Hepatic stellate cell (primary cell): ENCODE measurements at places on chromosomes 6 and 20.

GRCh38 chr6:11467364-11467763, 70.2 kb upstream of the TMEM170B start:
- DNase-seq, result no peak

- peak; percentile 81 for DNase-seq
Measured at GRCh38 chr6:43773050-43773979, 3.3 kb downstream of the VEGFA start.

DNA sequence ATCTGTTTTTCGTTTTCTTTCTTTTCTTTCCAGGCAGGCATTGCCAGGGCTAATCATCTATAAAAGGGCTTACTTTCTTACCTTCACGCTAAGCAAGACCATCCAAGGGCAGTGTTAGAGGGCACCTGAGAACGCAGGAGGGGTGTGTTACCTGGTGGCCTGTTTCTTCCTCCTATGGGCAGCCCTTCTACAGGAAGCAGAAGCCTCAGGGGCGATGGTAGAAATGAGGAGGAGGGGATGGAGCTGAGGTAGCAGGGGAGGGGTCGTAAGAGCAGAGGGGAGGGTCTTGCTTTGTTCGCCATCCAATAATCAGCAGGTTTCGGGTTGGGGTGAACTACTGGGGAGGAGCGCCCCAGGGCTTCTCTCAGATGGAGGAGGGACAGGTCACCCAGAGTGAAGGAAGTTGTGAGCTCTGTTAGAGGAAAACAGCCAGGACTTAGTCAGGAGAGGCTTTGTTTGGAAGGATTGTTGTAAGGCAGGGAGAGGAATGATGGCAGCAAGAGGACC, 1.5 kb upstream of the CCR6 start:
- no peak for DNase-seq

DNA sequence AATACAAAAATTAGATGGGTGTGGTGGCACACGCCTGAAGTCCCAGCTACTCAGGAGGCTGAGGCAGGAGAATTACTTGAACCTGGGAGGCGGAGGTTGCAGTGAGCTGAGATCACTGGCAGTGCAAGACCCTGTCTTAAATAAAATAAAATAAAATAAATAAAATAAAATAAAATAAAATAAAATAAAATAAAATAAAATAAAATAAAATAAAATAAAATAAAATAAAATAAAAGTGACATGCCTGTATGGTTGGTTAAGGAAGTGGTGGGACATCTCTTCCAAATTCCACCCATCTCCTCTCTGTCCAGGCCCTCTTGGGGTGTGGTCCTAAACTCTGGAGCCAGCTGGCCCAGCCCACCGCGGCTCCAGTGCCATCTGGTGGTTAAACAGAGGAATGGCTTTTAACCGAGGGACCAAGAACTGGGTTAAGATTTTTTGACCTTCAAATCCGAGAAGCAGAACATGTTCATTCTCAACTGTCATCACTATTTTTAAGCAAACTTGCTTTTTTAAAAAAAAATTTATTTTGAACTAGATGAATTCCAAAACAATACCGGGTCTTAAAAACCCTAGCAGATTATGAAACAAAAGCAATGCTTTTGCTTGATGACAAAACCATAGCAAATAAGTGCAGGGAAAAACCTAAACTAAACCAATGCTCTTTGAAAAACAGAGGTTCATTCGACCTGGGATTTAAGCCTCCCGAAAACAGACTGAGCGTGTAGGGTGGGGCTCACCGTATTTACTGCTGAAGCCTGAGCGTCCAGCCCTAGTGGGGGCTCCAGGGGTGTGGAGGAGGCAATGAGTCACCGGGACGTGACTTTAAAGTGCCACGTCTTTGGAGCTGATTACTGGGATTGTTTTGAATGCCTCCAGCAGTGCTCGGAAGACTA, 68.8 kb downstream of the CDC5L start:
- DNase-seq, result peak; percentile 66

DNA sequence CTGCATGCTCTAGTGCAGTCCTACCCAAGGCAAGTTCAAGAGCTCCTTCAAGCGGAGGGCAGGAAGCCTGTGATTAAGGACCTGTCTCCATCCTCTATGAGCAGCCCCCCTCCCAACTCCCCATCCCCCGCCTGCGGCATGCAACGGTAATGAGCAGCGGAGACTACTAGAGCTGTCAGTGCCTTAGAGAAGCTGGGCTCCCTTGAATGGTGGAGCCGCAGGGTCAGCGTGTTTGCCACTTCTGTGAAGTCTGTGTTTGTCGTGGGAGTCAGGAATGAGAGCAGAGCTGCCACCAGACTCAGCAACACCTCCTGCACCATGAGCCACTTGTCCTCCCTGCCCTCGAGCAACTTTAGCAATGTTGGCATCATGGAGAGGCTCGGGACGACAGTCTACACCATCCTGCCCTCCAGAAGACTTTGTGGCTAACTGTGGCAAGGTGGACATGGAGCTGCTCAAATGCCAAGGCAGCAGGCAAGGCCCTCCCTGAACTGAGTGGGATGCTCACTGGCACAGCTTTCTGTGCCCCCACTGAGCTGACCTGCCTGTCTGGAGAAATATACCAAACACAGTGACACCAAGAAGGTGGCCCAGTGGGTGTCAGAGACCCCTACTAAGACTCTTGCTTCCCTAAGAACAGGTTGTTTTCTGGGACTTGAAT, 23.8 kb upstream of the SYNDIG1 start:
- no peak for DNase-seq

GRCh38 chr20:58229198-58229798, 845 bp upstream of the ANKRD60 start:
- DNase-seq, result no peak
